MCF 10A (cell line): ENCODE measurements at places on chromosomes 7 and 10. TPM values are rescaled to one million over a fixed set of nuclear protein-coding genes. Genes with fewer than 3 reads are reported as not detected.

DNA sequence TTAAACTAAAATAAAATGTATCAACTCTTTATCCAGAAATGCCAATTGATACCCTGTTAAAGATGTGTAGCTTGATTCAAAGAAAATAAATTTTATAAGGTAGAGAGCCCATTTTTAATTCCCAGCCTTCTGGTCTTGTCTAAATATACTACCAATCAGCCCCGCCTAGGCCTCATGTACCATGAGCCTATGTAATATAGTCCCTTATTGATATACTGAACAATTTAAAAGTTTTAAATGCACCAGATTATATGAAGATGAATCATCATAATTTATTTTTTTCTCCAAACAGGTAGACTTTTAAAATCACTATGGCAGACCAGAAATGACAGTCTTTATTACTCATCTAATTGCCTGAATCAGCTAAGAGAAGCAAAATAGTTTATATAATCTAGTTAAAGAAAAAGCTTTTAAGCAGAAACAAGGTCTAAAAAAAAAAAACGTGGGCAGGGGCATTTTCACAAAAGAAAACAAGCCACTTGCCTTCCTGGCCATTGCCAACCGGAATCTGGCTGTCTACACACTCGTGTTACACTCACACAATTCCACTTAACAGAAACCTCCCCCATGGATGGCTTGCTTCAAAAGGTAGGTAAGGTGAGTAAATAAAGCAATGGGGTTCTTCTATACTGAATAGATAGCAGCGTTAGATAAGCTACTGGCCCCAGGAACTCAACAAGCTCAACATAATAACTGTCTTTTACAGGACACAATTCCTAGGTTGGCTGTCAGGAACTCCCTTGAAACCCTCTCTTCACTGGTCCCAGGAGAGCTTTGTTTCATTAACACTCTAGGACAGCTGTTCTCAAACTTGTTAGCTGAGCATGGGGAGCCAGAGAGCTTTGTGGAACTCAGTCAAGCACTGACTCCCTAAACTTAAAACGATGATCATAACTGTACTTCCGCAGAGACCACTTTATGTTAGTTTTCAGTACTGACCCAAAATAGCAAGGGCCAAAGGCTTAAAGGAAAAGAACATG, 37.2 kb downstream of the RAPGEF5 start:
- no peaks in the 10 kb centered on the region for H3K36me3 ChIP-seq
- no peak overlapping the region for H3K27ac ChIP-seq
- DNase-seq = no peak
- H3K4me1 ChIP-seq = no peaks in the 10 kb centered on the region
- H3K4me3 ChIP-seq = no peak overlapping the region

The ERVW-1 gene
- total RNA-seq = not detected in 2 replicates

DNA sequence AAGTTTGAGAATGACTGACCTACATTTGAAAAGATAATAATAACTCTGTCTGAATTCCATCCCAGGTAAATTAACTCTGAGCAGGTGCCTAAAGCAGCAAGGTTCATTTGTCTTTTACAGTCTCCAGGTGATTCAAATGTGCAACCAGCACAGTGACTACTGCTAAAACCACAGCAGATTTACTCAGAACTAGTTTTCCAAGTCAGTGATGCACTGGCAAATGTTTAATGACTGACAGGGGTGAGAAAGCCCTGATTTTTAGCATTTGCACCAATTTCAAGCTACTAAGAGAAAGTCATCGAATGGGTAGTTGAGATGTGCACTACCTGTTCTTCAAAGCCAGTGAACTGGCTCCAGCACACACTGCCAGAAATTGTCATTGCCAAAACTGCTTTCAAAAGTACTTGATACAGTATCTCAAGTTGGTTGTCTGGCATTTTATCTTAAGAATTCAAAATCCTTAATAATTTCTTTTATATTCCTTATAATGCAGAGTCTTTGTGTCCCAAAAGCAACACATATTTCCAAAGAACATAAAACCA, 60.3 kb downstream of the ATOH7 start:
- no peak for DNase-seq
- H3K4me3 ChIP-seq = no peak overlapping the region
- no peak overlapping the region for H3K27ac ChIP-seq
- H3K4me1 ChIP-seq = no peaks in the 10 kb centered on the region

DNA sequence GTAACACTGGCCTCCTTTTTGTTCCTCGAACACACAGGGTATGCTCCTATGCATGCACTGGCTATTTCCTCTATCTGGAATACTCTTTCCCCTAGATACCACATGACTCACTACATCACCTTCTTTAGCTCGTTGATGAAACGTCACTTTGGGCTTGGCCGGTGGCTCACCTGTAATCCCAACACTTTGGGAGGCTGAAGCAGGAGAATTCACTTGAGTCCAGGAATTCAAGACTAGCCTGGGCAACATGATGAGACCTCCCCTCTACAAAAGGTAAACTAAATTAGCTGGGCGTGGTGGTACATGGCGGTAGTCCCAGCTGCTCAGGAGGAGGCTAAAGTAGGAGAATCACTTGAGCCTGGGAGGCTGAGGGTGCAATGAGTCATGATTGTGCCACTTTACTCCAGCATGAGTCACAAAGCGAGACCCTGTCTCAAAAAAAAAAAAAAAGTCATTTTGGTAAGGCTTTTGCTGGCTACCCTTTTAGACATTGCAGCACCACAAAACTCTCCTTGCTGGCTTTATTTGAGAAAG, 14.5 kb downstream of the ANKIB1 start:
- peaks cover 6% of the 10 kb centered on the region for H3K36me3 ChIP-seq
- H3K4me3 ChIP-seq = no peak overlapping the region
- peak; percentile 72 for DNase-seq
- H3K27ac ChIP-seq = no peak overlapping the region

The CTAGE8 gene
- 0.96 and 2.6 TPM in 2 replicates for total RNA-seq
